ENCODE measurements at places on chromosomes 1 and 21.
A peak's percentile ranks its signal among the peaks of the same experiment; 100 is the strongest.

DNA sequence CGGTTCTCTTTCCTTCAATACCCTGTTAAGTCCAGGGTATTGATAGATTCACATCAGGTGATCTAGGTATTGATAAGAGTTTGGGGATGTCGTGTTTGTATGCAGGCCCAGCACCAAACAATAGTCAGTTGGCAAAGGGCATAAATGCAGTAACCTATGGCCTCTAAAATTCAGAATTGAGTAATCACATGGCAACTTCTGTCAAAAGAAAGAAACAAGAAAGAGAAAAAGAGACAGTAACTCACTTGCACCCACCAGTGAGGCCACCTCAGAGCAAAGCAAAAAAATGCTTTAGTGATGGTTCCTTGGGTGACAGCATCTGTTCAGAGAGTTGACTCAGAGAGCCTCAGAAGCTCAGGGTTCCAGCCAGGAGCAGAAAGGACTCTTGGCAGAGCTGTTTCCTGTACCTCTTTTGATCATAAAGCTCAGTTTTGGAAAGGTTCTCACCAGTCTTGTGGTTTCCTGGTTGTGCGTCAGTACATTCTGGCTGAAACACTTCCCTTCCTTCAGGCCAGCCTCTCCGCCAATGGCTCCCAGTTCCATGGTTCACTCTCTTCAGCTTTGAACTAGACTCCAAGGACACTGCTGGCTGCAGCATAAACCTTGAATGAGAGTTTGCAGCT is 70.1 kb upstream of the GORAB start:
- no peak for DNase-seq

GRCh38 chr1:11272544-11272831 is 510 bp upstream of the UBIAD1 start:
- DNase-seq: no peak

GRCh38 chr1:187629075-187629474 is 800.3 kb downstream of the PLA2G4A start:
- no peak for DNase-seq

- DNase-seq: peak; percentile 96
These were observed 104.4 kb downstream of the PTPN14 start for GRCh38 chr1:214446772-214447556.

- DNase-seq: no peak
These were observed 338.3 kb downstream of the LTN1 start for GRCh38 chr21:28654406-28654805.

DNA sequence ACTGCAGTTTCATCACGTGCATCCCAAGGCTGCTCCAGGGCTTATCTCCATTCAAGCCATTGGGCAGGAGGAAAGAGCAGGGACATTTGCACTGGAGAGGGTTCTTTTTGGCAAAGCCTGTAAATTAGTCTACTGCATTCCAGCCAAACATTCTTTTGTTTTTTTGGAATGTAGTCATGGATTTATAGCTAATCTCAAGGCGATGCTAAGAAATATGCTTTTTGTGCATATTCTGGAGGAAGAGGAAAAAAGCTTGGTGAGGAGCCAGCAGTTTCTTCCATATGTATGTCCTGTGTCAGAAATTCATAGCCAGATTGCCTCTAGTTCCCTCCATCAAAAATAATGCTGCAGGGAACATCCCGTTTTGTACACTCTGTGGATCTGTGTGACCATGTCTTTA is 221.4 kb downstream of the BACH1 start:
- DNase-seq: no peak
